ENCODE measurements at places on chromosomes 4 and X.

DNA sequence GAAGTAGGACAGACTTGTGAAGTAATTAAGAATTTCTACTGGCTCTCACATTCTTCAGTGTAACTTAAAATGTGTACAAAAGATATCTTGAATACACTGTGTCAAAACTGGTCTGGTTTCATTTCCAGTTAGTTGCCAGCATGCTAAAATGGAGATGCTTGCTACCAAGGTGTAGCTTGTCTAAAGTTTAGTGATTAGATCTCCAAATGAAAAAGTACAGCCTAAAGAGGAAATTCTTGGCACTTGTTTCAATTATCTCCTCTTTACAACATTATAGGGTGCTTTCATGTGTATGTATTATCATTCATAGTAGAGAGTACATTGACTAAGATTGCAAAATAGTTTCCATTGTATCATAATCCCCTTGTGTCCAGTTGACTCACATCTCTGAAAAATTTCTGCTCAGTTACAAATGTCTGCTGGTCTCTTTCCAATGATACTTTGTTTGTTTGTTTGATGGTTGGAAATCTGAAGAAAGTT lies 97.3 kb upstream of the SPRY1 start:
- DNase-seq = no peak

GRCh38 chr4:143357161-143357845 lies 20.6 kb downstream of the GAB1 start:
- no peak for DNase-seq

DNA sequence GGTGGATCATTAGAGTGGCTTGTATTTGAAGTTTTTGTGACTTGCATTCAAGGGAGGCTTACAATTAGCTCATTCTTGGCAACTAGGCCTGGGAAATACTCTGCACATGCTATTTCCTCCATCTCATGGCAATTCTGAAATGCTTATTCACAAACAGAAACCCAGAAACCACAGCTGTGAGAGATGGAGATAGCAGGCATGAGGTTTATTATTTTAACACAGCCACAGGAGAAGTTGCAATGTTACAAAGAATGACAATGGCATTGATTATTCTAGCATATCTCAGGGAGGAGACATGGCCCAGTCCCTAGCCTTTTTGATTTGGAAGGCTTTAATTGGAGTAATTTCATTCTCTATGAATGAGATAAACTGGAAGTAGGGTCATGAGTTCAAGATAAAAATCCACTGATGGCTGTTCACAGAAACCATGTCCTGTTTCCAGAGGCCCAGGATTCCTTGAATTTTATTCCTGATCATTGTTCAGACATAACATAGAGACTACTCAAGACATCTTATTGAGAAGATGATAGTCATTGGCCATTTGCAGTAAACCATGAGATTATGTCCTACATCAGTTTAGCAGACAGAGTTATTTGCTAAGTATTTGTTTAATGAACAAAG lies 123.9 kb downstream of the MID1 start:
- DNase-seq = no peak

- DNase-seq = no peak
Measured at GRCh38 chr4:10582059-10582686, 102.4 kb downstream of the CLNK start.

- DNase-seq = no peak
Measured at GRCh38 chr4:665751-666435, 8.2 kb downstream of the ATP5ME start.

DNA sequence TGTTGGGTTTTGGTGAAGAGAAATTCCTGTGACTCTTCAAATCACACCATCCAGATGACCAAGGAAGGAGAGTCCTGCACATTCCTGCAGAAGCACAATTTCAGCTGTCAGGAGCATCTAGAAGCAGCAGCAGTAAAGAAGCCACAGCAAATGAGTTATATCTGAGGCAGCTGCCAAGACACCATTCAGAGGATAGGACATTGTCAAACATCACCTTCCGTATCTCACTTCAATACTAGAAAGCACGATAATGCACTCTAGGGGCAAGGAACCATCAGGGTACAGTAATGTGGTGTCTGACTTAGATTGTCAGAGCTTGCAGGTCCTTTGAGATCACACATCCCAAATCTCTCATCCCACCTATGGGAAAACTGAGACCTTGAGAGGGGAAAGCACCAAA lies 134.5 kb downstream of the COL4A6 start:
- no peak for DNase-seq

DNA sequence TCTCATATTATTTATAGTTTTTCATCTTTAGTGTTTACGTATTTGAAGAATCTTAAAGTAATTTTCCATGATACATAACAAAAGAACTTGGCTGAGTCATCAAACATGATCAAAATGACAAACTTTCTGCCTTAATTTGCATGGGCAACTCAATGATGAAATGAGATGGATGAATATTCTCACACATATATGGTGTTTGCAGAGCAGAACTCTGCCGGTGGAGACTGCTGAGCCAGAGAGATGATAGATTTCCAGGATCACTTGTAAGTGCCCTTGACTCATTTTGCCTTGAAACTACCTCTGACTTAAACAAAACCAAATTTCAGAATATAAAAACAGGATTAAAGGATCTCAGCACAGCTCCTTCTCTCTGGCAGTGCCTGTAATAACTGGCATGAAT lies 38.2 kb downstream of the TRPC3 start:
- no peak for DNase-seq

DNA sequence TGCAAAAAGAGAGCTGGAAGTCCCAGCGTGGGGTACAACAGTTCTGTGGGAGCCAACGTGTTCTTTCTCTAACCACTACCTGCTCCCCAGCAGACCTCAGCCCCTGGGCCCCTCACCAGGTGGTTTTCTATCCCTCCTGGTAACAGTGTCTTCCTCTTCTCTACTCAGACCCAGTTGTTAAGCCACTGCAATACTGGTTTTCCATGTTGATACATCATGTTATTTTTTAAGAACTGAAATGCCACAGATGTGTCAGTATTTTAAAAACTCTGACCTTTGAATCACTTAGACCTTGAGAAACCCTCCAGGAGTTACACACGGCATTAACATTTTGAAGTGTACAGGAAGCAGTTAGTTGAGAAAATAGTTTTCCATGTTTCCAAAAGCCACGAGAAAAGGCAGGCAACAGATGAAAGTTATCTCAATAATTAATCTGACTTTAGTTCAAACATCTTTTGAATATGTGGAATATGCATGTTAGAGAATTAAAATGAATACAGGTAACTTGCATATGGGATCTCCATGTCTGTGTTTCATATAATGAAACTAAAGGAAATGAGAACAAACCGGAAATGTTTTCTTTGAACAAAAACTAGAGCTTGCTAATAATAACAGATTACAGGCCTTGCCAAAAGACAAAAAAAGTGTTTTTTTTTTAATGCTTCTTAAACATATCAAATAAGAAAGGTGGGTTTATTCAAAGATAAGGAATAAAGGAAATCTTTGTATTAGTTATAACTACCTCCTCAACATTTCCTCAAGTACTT lies 108.8 kb downstream of the ZNF827 start:
- DNase-seq = no peak

DNA sequence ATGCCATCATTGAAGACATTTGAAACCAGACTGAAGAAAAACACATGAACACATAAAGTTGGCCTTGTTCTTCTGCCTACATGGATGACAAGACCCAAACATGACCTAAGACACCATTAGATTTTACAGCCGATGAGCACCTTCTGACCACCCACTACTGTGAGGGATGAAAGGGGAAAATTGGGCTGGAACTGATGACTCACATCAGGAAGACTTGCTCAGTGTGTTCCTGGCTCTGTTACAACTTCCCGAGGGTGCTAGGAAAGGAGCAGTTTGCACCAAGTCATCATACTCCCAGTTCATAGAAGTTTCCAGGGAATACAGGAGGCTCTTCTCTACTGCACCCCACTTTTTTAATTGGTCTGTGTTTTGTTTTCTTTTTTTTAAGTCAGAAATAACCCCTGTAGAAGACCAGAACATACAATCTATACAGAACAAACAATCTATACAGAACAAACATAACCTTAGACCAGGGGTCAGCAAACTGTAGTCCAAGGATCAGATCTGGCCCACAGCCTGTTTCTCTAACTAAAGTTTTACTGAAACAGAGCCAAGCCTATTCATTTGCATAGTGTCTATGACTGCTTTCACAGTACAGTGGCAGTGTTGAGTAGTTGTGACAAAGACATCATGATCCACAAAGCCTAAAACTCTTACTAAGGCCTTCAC lies 25.3 kb downstream of the BTC start:
- DNase-seq = no peak

DNA sequence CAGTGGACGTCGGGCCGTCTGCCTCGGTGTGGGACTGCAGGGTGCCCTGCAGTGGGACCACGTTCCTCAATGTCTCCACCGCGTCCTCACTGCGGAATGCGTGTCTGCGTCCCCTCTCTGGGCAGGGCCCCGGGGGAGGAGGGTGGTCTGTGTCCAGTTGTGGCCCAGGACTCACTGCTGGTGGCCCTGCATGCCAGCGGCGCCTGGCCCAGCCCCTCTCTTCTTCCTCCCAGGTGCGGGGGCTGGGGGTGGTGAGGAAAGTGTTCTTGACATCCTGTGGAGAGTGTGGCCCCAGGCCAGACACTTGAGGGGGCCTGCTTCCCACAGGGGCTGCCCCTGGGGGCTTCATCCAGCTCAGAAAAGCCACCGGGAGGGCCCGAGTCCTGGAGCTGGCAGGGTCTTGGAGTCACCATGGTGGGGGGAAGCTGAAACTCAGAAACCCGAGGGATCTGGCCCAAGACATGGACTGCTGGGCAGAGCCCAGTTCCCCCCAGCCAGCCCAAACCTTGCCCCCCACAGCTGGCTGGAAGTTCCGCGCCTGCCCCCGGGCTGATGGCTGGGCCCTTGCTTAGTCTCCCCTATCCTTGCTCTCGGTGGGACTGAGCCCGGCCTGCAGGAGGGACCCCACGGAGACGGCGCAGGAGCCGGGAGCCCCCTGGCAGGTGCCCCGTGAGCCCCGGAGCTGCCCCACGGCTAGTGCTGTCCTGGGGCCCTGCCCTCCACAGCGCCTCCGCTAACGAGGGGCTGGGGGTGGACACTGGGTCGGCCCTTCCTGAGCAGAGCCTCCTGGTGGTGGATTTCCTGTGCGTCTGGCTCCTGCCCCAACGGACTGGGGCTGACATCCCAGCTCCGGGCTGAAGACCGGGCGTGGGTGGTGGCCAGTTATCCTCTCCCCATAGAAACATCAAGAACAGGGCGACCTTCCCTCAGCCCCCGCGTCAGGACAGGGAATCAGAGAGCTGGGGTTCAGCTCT lies 2.9 kb downstream of the DOK7 start:
- DNase-seq = no peak

- DNase-seq = no peak
Measured at GRCh38 chr4:156718226-156718625, 253.4 kb downstream of the PDGFC start.

GRCh38 chrX:120205816-120206753 lies 44.5 kb upstream of the ZBTB33 start:
- no peak for DNase-seq

GRCh38 chrX:66130469-66130868 lies 33.6 kb upstream of the HEPH start:
- no peak for DNase-seq

DNA sequence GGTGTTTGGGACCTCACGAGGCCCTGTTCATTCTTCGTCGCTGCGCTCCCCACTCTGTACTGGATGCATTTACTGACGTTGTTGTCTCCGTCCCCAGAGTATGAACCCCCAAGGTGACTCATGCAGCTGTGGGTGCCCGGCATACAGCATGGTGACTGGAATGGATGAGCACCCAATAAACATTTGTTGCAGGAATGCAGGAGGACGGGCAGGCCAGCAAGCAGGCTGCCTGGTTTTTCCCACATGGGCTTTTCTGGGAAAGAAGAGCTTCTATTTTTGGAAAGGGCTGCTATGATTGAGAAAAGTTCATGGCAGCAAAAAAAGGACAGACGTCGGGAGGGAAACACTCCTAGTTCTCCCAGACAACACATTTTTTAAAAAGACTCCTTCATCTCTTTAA lies 893 bp upstream of the SOD3 start:
- no peak for DNase-seq

DNA sequence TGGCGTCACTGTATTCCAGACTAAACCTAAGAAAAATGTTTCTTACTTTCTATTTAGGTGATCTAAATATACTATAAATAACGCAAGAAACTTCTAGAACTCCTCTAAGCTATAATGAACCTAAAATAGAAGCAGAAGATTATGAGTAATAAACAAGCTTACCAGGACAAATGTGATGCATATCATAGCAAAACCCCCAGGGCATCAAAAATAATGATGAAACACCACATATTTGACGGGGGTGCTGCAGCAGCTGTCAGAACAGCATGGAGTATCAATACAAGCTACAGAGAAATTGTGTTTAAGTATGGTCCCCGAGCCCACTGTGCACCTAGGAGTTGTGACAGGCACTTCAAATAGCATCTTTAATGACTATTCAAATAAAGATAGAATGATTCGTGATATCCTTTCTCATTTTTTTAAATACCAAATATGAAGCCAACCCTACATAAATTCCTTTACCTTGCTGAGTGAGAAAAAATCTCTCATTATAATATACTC lies 337.3 kb downstream of the CENPC start:
- DNase-seq = no peak

DNA sequence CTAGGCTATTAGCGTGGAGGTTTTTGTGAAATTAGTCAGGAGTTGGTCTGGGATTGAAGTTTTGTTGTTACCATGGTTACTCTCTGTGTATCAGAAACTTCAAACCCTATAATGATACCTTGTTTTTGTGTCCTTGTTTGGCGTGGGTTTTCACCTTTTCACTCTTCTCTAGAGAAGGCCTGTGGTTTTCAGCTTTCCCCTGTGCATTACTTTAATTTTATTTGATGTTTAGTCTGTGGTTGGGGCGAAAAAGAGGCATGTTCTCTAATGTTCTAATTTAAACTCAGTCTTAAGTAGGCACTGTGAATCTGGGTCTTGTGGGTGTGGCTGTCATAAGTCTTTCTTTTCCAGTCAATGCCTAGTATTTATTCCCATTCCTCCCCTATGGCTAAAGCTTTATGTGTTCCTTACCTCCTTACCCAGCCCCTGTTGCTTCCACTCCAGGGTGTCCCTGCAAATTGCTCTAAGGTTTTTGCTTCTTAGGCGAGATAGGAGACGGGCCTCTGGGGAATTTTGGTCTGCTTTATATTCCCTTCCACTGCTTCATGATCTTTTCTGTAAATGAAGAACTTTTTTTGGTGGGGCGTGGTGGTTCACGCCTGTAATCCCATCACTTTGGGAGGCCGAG lies 326.3 kb upstream of the ZCCHC13 start:
- no peak for DNase-seq

DNA sequence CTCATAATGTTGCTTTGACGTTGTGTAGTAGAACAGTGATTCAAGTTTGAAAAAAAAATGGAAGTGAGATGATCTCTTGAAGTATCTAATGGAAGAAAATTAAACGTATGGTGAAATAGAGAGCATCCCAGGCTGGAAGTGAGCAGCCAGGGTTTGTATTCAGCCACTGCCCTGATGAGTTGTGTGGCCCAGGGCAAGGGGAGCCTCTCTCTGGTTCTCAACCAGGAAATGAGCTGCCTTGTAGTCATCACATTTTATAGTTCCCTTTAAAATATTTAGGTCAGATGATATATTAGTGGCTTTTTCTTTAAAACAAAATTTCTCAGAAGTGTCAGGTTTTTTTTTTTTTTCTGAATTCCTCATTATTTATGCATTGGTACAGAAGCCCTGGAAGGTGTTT lies 150.3 kb downstream of the GPAT3 start:
- DNase-seq = no peak

All from stimulated activated CD8-positive, alpha-beta memory T cell treated with anti-CD3 and anti-CD28 coated beads, Interleukin-4, amount 100 ng/mL, for 4 hours (primary cell).